ENCODE measurements at places on chromosomes 5 and 9. TPM values are rescaled to one million over a fixed set of nuclear protein-coding genes. Genes with fewer than 3 reads are reported as not detected.
A peak's percentile ranks its signal among the peaks of the same experiment; 100 is the strongest.

Gene TOR2A
- total RNA-seq: 23.7 TPM

- H3K4me1 ChIP-seq: peaks cover 15% of the 10 kb centered on the region
- DNase-seq: no peak
- no peaks in the 10 kb centered on the region for H3K27me3 ChIP-seq
- H3K36me3 ChIP-seq: no peaks in the 10 kb centered on the region
- H3K4me3 ChIP-seq: no peak overlapping the region
Observed at GRCh38 chr9:20319241-20319640, 303.1 kb downstream of the MLLT3 start.

Gene TRAF1
- total RNA-seq: 23.4 TPM

DNA sequence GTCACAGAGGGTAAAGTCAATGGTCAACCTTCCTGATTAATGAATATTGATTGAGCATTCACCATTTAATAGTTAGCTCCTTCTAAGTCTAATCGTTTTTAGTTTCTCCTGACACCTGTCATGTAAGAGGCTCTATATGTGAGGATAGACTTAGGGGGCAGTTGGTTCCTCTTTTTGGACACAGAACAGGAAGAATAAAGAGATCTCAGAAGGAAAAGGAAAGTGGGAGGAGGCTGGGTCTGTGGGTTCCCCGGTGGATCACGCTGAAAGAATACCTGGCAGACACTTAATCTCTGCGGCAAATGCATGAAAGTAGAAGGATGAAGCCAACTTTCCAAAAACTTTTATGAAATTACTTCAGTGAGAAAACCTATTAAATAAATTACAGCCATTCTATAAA is 98.4 kb downstream of the PDE4D start:
- H3K27ac ChIP-seq: no peak overlapping the region
- no peaks in the 10 kb centered on the region for H3K27me3 ChIP-seq

DNA sequence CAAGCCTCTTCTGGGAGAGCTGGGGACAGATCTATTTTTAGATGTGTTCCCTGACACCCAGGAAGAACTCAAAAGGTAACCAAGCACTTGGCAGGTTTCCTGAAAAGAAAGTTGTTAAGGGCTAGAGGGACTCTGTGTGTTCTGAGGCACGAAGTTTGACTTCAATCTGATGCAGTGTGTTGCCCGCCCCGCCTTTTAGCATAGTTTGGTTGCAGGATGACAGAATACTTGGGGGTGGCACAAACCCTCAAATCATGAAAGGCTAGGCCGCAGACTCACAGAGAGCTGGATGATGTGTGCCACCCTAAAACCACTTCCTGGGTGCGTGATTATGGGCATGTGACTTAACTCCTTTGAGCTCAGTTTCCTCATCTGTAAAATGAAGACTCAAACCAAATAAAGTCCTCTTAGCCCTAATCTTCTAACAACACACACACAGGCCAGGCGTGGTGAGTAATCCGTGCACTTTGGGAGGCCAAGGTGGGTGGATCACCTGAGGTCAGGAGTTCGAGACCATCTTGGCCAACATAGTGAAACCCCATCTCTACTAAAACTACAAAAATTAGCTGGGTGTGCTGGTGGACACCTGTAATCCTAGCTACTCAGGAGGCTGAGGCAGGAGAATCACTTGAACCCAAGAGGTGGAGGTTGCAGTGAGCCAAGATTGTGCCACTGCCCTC is 12.8 kb upstream of the NDFIP1 start:
- H3K36me3 ChIP-seq: no peaks in the 10 kb centered on the region
- H3K27ac ChIP-seq: peak overlapping the region; percentile 52
- H3K4me1 ChIP-seq: peaks cover 16% of the 10 kb centered on the region
- H3K4me3 ChIP-seq: no peak overlapping the region
- peak; percentile 94 for DNase-seq

GRCh38 chr9:94692601-94693000 is 33.9 kb upstream of the AOPEP start:
- no peaks in the 10 kb centered on the region for H3K4me1 ChIP-seq
- H3K27ac ChIP-seq: no peak overlapping the region
- no peak for DNase-seq
- H3K27me3 ChIP-seq: no peaks in the 10 kb centered on the region
- H3K36me3 ChIP-seq: no peaks in the 10 kb centered on the region

Gene CCL21
- total RNA-seq: not detected
